Muscle of leg (tissue), 16 donors: ENCODE measurements at places on chromosomes 5 and 9.

- H3K36me3 ChIP-seq, result no peaks in the 10 kb centered on the region
- H3K4me1 ChIP-seq, result peaks cover 26% of the 10 kb centered on the region
Observed at GRCh38 chr9:128685636-128686489, 3.2 kb upstream of the SET start.

GRCh38 chr5:61371474-61371873, 39.4 kb downstream of the ZSWIM6 start:
- H3K4me1 ChIP-seq, result no peaks in the 10 kb centered on the region
- no peaks in the 10 kb centered on the region for H3K36me3 ChIP-seq
- no peak for DNase-seq
- H3K4me3 ChIP-seq, result no peak overlapping the region
- no peaks in the 10 kb centered on the region for H3K27me3 ChIP-seq

DNA sequence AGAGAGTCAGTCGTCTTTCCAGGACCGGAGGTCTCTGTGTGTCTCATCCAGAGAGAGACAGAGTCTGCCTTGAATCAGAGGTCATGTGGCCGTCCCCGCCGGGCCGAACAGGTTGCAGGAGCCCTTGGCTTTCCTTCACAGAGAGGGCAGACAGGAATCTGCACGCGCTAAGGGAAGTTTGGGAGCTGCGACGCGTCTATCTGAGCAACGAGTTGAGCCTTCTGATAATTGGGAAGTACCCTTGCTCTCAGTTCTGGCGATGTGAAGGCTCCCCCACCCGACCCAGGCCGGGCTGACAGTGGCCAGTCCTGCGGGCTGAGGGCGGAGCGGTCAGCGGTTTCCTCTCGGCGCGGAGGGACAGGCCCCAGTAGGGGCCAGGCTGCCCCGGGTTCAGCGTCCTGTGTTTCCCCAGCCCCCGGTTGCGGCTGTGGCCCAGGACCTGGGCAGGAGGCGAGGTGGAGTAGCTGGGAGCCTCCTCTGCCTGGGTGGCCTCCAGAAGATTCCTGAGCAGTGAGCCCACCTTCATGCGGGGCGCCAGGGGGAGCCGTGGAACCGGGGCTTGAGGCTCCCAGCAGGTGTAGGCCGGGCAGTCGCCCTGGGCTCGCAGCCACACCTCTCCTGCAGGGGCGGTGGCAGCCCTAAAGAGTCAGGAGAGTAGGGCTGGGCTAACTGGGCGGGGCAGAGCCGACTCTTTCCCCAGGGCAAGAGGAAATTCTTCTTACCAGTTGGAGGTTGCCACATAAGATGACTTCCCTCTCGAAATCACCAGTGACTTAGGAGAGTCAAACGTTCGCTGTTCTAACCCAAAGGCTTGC, 13.9 kb downstream of the NR2F1 start:
- H3K27ac ChIP-seq, result no peak overlapping the region
- no peak for DNase-seq
- no peak overlapping the region for H3K4me3 ChIP-seq
- peaks cover 7% of the 10 kb centered on the region for H3K4me1 ChIP-seq
- peaks cover 80% of the 10 kb centered on the region for H3K27me3 ChIP-seq

DNA sequence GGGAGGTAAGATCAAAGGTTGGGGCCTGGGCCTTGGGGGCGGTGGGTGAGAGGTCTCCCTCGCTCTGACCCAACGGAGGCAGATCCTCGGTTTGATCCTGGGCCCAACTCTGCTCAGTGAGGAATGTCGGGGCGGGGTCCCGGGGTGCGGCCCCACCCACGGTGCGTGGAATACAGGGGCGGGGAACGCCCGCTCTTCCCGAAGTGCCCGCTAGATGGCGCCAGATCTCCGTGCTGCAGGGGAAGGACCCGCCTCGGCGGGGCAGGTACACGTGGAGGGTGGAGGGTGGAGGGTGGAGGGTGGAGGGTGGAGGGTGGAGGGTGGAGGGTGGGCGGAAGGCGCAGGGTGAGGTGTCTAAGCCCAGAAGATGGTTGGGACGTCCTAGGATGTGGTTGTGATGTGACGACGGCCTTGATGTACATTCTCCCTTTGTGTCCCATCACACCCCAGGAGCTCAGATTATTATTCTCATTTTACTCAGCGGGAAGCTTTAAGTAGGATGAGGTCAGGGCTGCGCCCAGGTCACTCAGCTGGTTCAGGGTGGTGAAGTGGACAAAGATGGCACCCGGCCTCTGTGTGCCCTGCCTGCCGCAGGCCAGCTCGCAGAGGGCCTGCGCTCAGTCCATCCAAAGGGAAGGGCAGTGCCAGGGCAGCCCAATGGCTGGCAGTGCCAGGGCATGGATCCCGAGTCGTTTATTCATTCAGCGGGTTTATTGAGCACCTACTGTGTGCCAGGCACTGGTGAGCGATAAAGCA, 9.4 kb upstream of the RPS14 start:
- no peaks in the 10 kb centered on the region for H3K36me3 ChIP-seq
- no peaks in the 10 kb centered on the region for H3K27me3 ChIP-seq
- no peak overlapping the region for H3K27ac ChIP-seq
- peak; percentile 69 for DNase-seq
- peaks cover 7% of the 10 kb centered on the region for H3K4me1 ChIP-seq
